Breast epithelium (tissue), 4 donors: ENCODE measurements at places on chromosomes 7 and 10. TPM values are rescaled to one million over a fixed set of nuclear protein-coding genes. Genes with fewer than 3 reads are reported as not detected.

UCN3 gene
- total RNA-seq, result not detected

PSAP gene
- total RNA-seq, result 1,873 TPM

HOXA11 gene
- total RNA-seq, result not detected

GRCh38 chr10:47447705-47448104 is 36.2 kb downstream of the ANXA8 start:
- no peaks in the 10 kb centered on the region for H3K4me1 ChIP-seq
- no peak overlapping the region for H3K27ac ChIP-seq
- no peaks in the 10 kb centered on the region for H3K27me3 ChIP-seq
- no peak overlapping the region for H3K4me3 ChIP-seq
- no peaks in the 10 kb centered on the region for H3K36me3 ChIP-seq

GRCh38 chr7:70504254-70504653 is 627.7 kb upstream of the GALNT17 start:
- H3K4me1 ChIP-seq, result no peaks in the 10 kb centered on the region
- DNase-seq, result no peak
- H3K27ac ChIP-seq, result no peak overlapping the region
- no peaks in the 10 kb centered on the region for H3K36me3 ChIP-seq
- no peaks in the 10 kb centered on the region for H3K27me3 ChIP-seq

DNA sequence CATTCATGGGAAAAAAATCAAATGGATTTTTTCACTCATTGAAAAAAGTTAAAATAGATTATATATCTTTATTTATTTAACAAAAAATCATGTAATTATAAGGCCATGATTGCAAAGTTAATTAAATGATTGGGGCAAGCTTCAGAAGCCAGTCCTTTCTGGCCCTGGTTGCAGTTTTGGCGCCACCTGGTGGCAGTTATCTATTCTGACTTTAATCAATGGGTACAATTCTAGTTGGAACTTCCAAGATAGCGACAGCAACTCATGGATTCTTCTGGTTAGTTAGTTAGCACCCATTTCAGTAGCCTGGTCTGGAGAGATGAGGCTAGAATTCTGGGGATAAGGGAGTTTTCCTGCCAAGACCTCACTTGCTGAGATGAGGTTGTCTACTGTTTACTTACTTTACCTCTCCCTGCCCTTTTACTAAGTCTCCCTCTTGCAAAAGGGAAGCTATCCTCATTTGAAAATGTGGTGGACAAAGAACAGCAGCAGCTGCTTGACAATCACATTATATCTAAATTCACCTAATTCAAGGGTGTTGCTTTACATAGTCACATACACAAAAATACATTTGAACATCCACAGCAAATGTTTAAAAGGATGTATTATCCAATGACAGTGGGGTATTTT is 42.3 kb downstream of the NOC3L start:
- no peaks in the 10 kb centered on the region for H3K36me3 ChIP-seq
- H3K4me1 ChIP-seq, result no peaks in the 10 kb centered on the region
- H3K4me3 ChIP-seq, result no peak overlapping the region
- DNase-seq, result peak; percentile 71
- no peak overlapping the region for H3K27ac ChIP-seq
- H3K27me3 ChIP-seq, result no peaks in the 10 kb centered on the region

TSPAN12 gene
- 6.6 TPM for total RNA-seq

GRCh38 chr7:20013536-20013935 is 203.6 kb downstream of the MACC1 start:
- H3K27ac ChIP-seq, result no peak overlapping the region
- no peak for DNase-seq
- no peaks in the 10 kb centered on the region for H3K4me1 ChIP-seq
- no peaks in the 10 kb centered on the region for H3K36me3 ChIP-seq
- no peak overlapping the region for H3K4me3 ChIP-seq

DNA sequence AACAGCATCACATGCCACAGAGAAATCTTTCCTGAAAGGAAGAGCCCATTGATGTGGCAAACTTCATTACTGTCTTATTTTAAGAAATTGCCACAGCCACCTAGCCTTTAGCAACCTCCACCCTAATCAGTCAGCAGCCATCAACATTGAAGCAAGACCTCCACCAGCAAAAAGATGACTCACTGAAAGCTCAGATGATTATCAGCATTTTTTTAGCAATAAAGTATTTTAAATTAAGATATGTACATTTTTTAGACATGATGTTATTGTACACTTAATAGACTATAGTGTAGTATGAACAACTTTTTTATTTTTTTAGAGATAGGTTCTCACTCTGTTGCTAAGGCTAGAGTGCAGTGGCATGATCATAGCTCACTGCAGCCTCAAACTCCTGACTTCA is 14.8 kb downstream of the STEAP1B start:
- no peak for DNase-seq
- no peaks in the 10 kb centered on the region for H3K27me3 ChIP-seq
- no peak overlapping the region for H3K4me3 ChIP-seq
- H3K27ac ChIP-seq, result no peak overlapping the region
- no peaks in the 10 kb centered on the region for H3K4me1 ChIP-seq

- H3K4me1 ChIP-seq, result no peaks in the 10 kb centered on the region
- no peaks in the 10 kb centered on the region for H3K27me3 ChIP-seq
- H3K36me3 ChIP-seq, result no peaks in the 10 kb centered on the region
- no peak overlapping the region for H3K27ac ChIP-seq
- no peak for DNase-seq
These were observed 408.6 kb upstream of the PRKCQ start for GRCh38 chr10:6988654-6989053.

UTF1 gene
- total RNA-seq, result not detected

DNA sequence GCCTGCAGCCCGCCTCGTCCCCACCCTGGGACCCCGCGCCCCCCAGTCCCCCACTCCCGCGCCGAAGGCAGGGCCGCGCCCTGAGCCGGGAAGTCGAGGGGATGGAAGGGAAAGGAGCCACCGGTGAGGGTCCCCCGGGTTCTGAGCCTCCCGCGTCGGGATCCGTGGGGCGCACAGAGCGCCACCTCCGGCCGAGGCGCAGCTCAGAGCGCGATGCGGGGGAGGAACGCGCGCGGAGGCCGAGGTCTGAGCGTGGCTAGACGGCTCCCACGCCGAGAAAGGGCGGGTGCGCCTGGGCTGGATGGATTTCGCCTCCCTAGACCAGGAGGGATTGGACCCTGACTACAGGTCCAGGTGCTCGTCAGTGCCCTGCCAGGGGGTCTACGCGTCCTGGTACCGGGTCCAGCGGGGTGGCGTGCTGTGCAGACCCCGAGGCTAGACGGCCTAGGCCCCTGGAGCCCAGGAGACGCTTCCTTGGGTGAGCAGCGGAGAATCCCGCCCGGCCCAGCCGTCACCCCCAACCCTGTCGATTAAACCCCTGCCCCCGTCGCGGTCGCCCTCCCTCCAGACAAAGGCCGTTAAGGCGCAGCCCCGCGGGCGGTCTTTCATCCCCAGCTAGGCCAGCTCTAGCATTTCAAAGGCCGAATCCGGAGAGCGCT is 986 bp upstream of the PDGFA start:
- no peaks in the 10 kb centered on the region for H3K36me3 ChIP-seq
- no peaks in the 10 kb centered on the region for H3K27me3 ChIP-seq
- peak overlapping the region; percentile 43 for H3K4me3 ChIP-seq

PILRA gene
- total RNA-seq, result 9.9 TPM

ITIH5 gene
- total RNA-seq, result 407 TPM

GRCh38 chr10:1602037-1602484 is 135.3 kb downstream of the ADARB2 start:
- DNase-seq, result no peak
- no peaks in the 10 kb centered on the region for H3K36me3 ChIP-seq
- H3K27ac ChIP-seq, result no peak overlapping the region
- no peaks in the 10 kb centered on the region for H3K4me1 ChIP-seq
- no peaks in the 10 kb centered on the region for H3K27me3 ChIP-seq

GRCh38 chr10:56139405-56139804 is 221.7 kb downstream of the ZWINT start:
- no peak overlapping the region for H3K4me3 ChIP-seq
- H3K27me3 ChIP-seq, result no peaks in the 10 kb centered on the region
- no peak overlapping the region for H3K27ac ChIP-seq

DNA sequence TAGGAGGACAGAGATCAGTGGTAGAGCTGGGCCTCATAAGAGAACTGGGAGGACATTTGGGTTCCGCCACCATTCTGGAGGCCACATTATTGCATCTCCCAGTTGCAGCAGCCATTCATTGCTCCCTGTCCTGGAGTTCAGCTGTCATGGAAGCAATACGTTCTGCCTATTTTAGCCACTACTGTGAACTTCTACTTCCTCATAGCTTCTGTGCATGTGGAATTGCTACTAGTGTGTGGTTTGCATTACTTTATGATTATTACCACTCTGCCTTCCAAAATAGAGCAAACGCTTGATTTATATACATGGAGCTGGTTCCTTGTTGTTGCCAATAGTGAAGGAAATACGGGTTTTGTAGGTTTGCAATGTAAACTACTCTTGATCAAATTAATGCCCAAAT is 47.2 kb upstream of the PLPP4 start:
- no peak for DNase-seq
- no peaks in the 10 kb centered on the region for H3K4me1 ChIP-seq
- no peaks in the 10 kb centered on the region for H3K36me3 ChIP-seq
- no peak overlapping the region for H3K27ac ChIP-seq

- peaks cover 4% of the 10 kb centered on the region for H3K4me1 ChIP-seq
- DNase-seq, result no peak
- no peak overlapping the region for H3K4me3 ChIP-seq
These were observed 22.5 kb upstream of the VAX1 start for GRCh38 chr10:117160567-117160966.

PAX4 gene
- total RNA-seq, result not detected
